ENCODE measurements at places on chromosomes 12 and 14.

DNA sequence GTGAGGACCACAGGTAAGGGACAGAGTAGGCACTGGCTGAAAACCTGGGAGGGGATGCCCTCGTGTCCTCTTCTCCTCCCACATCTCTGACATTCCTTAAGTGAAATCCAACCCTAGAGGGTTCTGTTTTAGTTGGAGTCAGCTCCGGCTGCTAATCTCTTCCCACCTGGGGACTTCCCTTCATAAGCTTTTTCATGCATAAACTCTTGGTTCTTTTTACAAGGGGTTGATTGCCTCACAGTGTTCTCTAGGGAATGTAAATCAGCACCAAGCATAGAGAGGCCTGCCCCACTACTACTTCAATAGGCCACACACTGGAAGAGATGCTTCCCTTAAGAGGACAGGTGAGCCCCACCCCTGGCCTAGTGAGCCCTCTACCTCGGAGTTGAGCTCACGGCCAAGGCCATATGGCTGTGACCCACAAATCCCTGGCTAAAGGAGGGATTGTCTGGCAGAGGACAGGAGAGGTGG is 3.2 kb upstream of the SYNDIG1L start:
- DNase-seq, result no peak

- no peak for DNase-seq
Measured at GRCh38 chr12:78128211-78128610, 297.5 kb downstream of the NAV3 start.

GRCh38 chr14:103514596-103515421 is 7.8 kb downstream of the CKB start:
- no peak for DNase-seq

GRCh38 chr12:90303771-90304170 is 595.1 kb upstream of the ATP2B1 start:
- no peak for DNase-seq

- DNase-seq, result peak; percentile 71
Measured at GRCh38 chr12:42129595-42130204, 15.0 kb downstream of the GXYLT1 start.

DNA sequence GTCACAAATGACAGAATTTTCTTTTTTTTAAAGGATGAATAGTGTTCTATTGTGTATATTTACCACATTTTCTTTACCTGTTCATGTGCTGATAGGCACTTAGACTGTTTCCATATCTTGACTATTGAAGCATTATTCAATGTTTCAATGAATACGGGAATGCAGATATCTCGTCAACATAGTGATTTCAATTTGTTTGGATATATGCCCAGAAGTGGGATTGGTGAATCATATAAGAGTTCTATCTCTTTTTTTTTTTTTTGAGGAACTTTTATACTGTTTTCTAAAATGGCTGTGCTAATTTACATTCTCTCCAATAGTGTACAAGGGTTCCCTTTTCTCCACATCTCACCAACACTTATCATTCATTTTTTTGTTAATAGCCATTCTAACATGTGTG is 97.9 kb upstream of the FAR2 start:
- peak; percentile 62 for DNase-seq

GRCh38 chr14:61977217-61977616 is 215.0 kb downstream of the SNAPC1 start:
- no peak for DNase-seq

GRCh38 chr14:100246809-100247428 is 8.0 kb downstream of the YY1 start:
- DNase-seq, result peak; percentile 55

GRCh38 chr12:107288414-107289127 is 195.2 kb upstream of the CRY1 start:
- no peak for DNase-seq

DNA sequence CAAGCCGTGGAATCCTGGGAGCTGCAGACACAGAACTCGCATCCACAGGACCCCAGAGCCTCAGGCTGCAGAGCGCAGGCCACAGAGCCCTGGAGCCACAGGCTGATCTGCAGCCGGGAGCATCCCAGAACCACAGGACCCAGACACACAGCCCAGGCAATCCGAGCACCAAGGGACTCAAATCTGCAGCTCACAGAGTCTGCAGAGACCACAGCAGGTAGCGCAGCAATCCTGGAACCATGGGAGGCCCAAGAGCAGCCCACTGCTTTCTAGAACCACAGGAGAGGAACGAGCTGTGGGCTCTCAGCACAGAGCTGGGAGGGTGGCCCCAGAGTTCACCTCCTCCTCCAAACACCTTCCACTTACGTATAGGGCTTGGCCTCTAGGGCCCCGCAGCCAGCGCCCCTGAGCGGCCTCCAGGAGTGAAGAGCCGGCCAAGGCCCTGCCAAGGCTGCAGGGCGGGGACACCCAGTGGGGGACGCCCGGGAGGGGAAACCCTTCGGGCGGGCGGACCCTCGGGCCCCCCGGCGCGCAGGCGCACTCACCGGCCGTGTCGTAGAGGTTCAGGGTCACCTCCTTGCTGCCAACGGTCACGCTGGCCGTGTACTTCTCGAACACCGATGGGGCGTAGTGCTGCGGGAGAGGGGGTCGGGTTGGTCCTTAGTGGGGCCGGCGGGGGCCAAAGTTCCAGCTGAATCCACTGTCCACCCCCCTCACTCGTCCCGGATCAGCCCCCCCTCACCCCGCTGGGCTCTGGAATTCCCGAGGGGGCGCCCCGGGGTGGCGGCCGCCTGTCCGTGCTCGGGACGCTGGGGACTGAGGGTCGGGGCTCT is 665 bp downstream of the RHOF start:
- no peak for DNase-seq

DNA sequence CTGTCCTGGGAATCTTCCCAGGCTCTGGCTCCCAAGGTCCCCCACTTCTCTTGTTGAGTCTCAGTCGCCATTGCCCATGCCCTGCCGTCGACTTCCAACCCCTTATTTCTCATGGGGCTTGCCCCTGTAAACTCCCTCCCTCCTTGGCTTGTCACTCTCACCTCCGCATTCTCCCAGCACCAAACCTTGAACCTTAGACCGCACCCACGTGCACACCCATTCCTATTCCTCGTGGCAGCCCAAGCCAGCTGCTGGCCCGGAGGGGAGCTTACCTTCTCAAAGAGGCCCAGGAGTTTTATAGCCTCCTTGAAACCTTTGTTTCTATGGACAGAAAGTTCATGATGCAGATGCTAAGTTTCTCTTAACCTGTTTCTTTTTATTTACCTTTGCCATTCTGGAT is 4.6 kb downstream of the JDP2 start:
- DNase-seq, result no peak

- peak; percentile 37 for DNase-seq
Measured at GRCh38 chr14:102508774-102509745, 516 bp downstream of the ANKRD9 start.

- no peak for DNase-seq
Measured at GRCh38 chr14:104880584-104881210, 15.6 kb downstream of the CEP170B start.

DNA sequence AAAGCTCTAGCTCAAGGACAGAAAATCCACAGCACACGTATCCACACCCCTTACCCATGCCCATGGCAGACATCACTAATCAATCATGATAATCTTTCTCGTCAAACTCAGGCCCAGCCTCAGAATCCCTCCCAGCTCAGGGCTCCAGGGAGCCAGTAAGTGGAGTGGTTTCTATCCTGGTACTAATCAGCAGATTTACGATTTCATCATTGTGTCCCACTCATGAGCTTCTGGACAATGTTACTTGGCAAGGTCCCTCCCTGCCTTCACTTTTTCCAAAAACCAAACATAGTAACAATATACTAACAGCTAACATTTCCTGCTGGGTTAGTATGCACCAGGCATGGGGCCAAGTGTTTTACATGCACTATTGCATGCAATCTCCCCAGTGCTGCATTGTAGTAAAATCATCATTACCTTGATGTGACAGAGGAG is 45.8 kb upstream of the NCOR2 start:
- DNase-seq, result peak; percentile 91

- no peak for DNase-seq
Measured at GRCh38 chr12:115683240-115683780, 594.2 kb downstream of the MED13L start.

GRCh38 chr14:95490727-95491451 is 25.6 kb downstream of the SYNE3 start:
- DNase-seq, result no peak

- DNase-seq, result no peak
Measured at GRCh38 chr12:130433834-130434233, 96.1 kb downstream of the PIWIL1 start.

- DNase-seq, result no peak
Measured at GRCh38 chr12:9694241-9694640, 24.7 kb downstream of the CLEC2D start.

DNA sequence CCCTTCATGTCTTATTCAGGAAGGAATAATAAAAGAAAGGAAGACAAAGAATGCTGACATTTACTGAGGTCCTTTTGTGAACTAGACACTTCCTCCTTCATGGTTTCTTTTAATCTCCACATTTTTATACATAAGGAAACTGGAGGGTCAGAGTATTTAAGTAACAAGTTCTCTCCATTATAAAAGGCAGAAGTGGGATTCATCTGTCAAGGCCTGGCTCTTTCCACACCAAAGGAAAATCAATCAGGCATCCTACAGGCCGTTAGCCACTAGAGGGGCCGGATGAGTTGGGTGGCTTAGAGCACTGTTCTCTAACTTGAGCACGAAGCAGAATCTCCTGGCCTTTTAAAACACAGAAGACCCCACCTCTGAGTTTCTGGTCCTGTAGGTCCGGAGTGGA is 36.8 kb upstream of the NINJ2 start:
- no peak for DNase-seq

Measured in amniotic epithelial cell (primary cell).